ENCODE measurements at places on chromosomes 11 and 22.

DNA sequence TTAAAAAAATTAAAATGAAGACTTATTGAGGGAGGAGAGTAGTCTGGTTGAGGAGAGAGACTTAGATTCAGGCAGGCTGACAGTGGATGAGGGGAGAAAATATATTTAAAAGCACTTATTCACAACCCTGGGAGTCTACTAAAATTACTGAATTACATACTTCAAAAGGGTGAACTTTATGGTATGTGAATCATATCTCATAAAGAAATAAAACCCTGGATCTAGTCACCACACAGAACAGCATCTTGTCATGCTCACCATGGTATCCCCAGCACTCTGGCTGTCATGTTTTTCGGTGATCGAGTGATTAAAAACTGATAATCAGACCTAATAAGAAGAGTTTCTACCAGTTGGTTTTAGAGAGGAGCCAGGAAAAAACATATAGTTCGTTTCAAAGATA lies 11.0 kb downstream of the TEAD1 start:
- DNase-seq, result no peak

GRCh38 chr11:123797541-123797940 lies 8.6 kb downstream of the OR6M1 start:
- DNase-seq, result no peak

- no peak for DNase-seq
Measured at GRCh38 chr22:49882519-49883293, 29.1 kb downstream of the ZBED4 start.

DNA sequence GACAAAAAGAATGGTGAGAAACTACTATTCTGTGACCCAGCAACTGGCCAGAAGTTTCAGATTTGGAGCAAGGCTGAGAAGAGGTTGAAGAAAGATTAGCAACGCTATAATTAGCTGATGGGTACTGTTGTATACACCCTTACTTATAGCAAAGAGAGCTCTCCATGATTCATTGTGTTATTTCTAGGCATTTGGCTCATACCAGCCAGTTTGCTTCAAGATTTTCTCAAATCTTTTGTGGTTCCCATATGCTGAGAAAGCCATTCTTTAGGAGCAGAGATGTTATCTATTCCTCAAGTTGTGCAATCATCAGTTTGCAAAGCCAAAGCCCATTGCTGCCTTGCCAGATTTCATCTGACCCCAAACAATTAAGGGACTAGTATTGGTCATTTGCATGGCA lies 179.4 kb downstream of the ETS1 start:
- DNase-seq, result no peak

DNA sequence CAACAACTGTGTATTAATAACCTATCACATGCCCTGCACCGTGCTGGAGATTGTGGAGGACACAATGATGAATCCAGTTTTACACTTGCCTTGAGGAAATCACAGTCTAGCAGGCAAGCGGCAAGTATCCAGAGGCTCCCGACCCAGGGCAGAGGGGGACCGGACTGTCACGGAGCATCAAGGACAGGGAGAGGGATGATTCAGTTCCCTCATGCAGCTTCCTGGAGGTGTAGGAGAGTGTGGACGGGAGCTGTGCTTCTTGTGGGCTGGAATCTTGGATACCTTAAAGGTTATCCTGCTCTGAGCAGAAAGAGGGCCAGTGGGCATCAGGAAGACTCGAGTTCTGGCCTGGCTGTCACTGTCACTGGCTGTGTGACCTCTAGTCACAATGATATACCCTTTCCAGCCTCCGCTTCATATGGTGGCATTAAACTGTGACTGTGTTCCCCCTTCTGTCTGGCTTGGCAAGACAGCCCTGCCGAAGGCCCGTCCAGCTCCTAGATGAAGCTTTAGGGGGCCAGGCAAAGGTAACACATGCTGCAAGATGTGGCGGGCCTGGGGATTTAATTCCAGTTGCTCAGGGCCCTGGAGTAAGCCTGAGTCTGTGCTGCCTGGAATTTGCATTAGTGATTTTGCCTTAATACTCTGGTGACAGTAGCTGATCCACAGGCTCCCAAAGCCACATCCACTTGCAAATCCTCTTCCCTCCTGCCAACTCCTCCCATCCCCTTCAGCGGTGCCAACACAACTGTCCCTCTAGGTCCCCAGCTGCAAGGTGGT lies 162.8 kb downstream of the DSCAML1 start:
- DNase-seq, result no peak

- DNase-seq, result no peak
Measured at GRCh38 chr22:24087071-24087795, 76.1 kb downstream of the CABIN1 start.

DNA sequence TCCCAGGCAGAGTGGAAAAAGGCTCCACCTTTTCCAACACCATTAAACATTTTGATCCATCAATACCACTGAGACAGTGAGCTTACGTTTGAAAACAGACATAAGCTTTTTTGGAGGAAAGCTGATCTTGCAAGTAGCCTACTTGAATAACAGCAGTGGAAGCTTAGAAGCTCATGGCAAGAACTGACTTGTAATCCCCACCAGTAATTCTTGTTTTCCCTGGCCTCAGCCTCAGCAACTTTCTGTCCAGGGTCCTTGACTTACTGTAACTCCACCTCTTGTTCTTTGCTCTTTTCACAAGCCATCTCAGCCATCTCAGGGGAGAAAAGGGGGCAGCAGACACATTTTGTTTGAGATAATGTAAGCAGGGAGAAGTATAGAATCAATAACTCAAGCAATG lies 12.3 kb upstream of the MPZL2 start:
- DNase-seq, result no peak

DNA sequence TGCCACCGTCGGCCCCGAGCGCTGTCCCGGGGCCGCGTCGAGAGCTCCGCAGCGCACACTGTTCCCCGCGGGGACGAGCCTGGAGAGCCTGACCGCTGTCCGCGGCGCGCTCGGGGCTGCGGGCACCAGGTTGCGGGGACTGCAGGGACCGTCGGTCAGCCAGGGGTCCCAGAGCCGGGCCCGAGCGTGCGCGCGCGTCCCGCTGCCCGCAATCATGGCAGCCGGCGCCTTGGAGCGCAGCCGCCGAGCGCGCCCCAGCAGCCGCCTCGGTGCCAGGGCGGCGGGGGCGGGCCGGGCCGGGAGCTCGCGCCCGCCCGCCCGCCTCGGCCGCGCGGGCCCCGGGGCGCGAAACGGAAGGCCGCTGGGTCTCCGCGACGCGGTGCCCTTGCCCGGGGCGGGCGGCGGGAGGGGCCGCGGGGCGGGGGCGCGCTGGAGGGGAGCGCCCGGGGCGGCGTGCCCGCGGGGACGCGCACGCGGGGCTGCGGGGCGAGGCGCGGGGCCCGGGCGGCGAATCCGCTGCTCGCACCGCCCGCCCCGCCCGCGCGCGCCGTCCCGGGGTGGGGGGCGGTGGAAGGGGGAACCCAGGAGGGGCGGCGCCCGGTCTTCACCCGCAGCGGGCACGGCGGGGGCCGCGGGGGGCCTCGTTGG lies 79.4 kb upstream of the PPARA start:
- peak; percentile 41 for DNase-seq
